Caco-2 (cell line): ENCODE measurements at places on chromosomes 2 and 18.

GRCh38 chr2:9135822-9136558 lies 70.6 kb upstream of the ASAP2 start:
- no peak for DNase-seq

- no peak for DNase-seq
These were observed 207.8 kb downstream of the CYP26B1 start for GRCh38 chr2:71939588-71940535.

DNA sequence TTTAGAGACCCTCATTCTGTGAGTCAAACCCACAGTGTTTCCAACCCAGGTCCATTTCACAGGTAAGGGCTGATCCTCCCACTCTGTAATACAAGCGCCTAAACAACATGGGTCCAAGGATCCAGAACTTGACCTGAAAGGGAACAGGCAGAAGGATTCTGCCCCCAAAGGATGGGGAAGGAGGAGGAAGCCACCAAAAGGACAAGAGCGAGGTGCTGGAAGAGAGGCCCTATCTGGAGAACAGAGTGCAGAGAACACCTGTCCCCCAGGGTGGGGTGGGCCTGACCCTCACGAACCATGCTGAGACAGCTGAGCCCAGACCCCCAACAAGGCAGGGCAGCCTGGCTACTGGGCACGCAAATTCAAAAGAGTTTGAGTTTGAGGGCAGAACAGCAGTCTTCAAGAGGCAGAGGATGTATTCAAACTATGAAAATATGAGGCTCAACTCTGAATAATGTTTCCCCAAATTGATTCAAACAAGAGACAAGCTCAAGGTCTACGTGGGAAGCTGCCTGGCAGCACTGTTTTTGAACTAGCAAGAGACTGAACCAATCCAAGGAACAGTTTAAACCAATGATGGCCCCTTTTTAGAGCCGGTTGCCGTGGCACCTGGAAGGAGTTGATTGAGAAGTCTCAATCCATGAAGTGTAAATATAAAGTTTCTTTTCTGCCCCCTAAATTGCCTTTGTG lies 212.7 kb downstream of the ALPK2 start:
- DNase-seq, result no peak

GRCh38 chr2:164719996-164720941 lies 99.0 kb upstream of the GRB14 start:
- no peak for DNase-seq

- no peak for DNase-seq
These were observed 2.0 kb downstream of the ANKAR start for GRCh38 chr2:189676471-189676870.

- peak; percentile 59 for DNase-seq
These were observed 123.8 kb upstream of the DLX2 start for GRCh38 chr2:172226244-172227061.

DNA sequence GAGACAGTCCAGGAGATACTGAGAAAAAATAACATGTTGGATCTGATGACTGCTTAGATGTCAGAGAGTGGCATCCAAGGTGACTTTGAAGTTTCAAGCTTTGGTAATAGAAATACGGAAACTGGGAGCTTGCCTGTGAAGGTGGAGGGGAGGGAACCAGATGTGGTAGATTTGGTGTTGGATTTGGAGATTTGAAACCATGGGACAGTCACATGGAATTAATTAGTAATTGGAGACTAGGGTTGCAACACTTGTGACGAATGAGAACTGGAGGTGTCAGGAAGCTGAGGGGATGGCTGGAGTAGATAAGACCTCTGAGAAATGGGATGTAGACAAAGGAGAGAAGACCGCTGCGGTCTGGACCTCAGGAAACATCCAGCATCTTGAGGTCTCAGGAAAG lies 46.7 kb downstream of the RPL37A start:
- no peak for DNase-seq

DNA sequence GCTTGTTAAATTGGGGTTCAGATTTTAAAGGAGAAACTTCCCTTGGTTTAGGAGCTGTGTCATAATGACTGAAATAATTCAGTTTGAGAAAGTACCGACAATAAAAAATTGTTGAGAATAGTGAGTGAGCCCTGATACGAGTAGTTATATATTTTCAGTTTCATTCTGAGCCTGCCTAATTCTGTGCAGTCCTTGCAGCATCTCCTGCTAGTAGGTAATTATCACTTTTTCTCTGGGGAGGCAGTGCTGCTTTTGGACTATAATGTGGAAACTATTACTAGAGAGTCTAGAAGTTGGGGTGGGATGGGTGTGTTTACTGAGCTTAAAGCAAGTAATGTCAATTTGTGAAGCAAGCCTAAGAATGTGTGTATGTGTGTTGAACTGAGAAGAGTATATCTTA lies 21.7 kb downstream of the ZNF638 start:
- no peak for DNase-seq

GRCh38 chr18:77894060-77894459 lies 644.4 kb downstream of the GALR1 start:
- DNase-seq, result no peak

DNA sequence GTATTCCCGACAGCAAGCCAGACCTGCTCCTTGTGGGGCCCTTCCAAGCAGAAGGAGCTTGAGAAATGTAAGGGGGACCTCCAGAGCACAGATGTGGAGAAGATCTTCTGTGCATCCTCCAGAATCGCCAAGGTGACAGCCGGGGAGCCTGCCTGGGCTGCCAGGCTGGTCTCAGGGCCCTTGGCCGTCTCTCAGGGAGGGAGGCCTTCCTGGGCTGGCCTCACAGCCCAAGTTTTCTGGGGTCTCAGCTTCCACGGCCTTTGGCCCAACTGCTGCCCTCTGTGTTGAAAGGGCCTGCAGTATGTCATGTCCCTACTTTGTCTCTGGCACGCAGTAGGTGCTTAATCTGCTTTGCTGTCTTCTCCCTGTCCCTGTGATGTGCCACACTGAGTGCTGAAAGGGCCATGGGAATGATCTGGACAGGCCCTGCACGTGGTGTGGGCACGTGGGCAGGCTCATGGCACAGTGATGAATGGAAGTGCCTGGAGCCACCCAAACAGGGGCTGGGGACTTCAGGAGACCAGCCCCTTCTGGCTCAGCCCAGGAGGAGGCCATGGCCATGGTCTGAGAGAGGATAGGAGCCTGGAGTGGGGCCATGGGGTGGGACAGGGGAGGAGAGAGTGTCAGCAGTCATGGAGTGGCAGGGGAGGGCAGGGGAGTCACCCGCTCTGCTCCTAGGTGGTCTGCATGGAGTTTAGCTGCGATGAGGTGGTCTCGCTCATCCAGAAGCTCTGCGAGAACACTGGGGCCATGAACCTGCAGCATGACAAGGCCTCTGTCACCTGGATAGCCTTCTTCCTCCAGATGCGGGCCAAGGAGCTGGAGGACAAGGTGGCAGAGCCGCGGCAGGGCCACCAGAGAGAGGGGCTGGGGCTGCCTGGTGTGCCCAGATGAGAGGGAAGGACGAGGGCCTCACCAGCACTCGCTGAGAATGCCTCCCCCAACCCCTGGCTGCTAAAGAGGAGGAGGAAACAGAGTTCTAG lies 35.4 kb downstream of the HJURP start:
- DNase-seq, result no peak

GRCh38 chr2:171181064-171182049 lies 20.7 kb upstream of the TLK1 start:
- DNase-seq, result no peak

- DNase-seq, result no peak
These were observed 19.3 kb upstream of the SLC4A10 start for GRCh38 chr2:161604901-161605300.

DNA sequence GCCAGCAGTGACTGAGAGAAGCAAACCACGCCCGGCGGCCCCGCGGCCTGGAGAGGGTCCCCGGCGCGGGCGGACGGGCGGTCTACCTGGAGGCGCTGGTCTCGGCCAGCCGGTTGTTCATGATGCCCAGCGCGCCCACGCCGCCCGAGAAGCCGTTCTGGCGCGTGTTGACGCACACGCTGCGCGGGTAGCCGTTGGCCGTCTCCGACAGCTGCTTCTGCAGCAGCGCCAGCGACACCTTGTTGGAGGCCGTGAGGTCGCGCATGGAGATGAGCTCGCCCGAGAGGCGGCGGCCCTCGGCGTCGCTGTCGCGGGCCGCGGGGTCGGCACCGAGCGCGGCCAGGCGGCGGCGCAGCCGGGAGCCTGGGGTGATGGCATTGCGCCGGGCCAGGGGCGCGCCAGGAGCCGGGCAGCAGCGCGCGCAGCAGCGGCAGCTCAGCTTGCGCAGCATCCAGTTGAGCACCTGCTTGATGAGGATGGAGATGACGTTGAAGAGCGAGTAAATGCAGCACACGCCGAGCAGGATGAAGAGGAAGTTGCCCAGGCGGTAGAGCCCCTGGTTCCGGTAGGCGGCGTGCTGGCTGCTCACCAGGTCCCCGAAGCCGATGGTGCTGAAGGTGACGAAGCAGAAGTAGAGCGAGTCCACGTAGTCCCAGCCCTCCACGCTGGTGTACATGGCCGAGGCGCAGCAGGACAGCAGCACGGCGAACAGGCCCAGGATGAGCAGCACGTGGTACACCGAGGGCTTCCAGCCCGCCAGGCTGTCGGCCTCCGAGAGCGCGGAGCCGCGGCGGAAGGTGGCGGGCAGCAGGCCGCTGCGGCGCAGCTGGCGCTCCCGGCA lies 118.1 kb downstream of the MSH2 start:
- DNase-seq, result peak; percentile 79

DNA sequence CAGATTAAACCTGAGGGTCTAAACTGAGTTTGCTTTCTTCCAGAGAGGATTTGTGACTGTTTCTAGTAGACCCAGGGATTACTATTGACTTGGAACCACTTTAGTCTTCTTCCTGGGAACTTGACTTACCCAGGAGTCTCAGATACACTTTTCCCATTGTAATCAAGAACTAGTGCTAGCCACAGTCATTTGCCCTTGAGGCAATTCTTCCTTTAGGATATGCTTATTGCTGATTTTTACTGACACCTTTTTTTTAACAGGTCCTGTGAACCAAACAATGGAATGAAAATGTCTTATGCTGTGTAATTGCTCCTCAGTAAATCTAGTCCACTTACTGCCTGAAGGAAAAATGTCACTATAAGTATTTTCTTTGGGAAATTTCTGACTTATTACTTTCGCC lies 78.3 kb downstream of the TAF4B start:
- DNase-seq, result no peak

DNA sequence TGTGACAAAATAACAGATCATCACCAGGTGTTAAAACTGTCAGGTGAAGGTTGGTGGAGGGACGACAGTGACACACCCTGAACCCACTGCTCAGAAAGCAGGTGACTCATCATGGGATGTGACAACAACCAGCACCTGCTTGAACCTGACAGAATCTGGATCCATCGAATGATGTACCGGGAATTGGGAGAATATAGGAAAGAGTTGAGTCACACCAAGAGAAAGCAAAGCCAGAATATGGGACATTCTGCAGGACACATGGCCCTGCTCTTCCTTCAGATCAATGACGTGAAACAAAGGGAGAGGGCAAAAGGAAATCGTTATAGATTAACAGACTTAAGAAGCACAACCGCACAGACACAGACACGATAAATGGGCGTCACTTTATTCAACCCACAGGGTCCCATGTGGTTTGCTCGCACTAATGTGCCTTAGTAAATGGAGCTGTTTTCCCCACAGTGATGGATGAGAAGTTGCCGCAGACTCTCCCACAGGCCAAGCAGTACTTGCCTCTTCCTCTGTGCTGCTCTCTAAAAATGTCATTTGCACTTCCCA lies 100.1 kb downstream of the CRACDL start:
- DNase-seq, result no peak
